Lower leg skin (tissue), 4 donors: ENCODE measurements at places on chromosomes 4 and X.
A peak's percentile ranks its signal among the peaks of the same experiment; 100 is the strongest.

DNA sequence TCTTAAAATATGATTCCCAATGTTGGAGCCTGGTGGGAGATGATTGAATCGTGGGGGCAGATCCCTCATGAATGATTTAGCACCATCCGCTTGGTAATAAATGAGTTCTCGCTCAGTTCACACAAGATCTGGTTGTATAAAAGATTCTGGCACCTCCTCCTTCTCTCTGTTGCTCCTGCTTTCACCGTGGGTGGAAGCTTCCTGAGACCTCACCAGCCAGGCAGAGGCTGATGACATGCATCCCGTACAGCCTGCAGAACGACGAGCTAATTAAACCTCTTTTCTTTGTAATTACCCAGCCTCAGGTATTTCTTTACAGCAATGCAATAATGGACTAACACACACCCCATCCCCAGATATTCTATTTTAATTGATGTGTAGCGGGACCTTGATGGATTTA lies 162.2 kb downstream of the NPFFR2 start:
- no peak for DNase-seq

DNA sequence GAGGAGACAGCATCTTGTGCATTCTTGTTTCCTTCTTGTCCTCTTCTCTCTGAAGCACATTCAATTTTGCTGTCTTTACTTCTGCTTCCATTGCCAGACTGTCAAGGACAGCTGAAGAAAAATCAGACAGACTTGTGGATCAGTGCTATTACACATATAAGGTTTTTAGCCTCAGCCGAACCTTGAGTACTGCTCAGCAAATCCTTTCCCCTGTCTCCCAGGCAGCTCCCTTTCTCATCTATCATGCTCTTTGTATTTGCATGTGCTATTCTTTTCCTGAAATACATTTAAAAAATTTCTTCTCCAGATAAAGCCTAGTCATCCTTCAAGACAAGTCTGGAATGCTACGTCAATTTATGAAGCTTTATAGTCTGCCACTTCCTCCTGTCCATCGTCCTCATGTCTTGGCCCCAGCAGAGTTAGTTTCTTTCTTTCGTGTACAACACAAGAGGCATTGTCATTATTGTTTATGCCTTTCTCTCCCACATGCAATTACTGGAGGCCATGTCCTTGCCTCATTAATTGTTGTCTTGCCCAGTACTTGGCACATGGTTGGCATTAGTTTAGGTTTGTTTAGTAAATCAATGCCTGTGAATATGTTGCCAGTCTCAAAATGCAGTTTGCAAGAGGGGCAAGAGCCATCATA lies 45.1 kb downstream of the ADGRL3 start:
- no peak for DNase-seq

- DNase-seq, result no peak
Observed at GRCh38 chr4:749698-750666, 44.4 kb downstream of the PCGF3 start.

GRCh38 chr4:159052315-159052714 lies 50.6 kb upstream of the RAPGEF2 start:
- no peak for DNase-seq

GRCh38 chr4:139311909-139312308 lies 9.6 kb upstream of the NDUFC1 start:
- no peak for DNase-seq

GRCh38 chr4:17618926-17619325 lies 4.5 kb downstream of the MED28 start:
- no peak for DNase-seq

GRCh38 chrX:4909348-4909747 lies 1195.9 kb upstream of the PRKX start:
- DNase-seq, result no peak

GRCh38 chr4:174324725-174325124 lies 41.0 kb downstream of the CEP44 start:
- DNase-seq, result no peak

DNA sequence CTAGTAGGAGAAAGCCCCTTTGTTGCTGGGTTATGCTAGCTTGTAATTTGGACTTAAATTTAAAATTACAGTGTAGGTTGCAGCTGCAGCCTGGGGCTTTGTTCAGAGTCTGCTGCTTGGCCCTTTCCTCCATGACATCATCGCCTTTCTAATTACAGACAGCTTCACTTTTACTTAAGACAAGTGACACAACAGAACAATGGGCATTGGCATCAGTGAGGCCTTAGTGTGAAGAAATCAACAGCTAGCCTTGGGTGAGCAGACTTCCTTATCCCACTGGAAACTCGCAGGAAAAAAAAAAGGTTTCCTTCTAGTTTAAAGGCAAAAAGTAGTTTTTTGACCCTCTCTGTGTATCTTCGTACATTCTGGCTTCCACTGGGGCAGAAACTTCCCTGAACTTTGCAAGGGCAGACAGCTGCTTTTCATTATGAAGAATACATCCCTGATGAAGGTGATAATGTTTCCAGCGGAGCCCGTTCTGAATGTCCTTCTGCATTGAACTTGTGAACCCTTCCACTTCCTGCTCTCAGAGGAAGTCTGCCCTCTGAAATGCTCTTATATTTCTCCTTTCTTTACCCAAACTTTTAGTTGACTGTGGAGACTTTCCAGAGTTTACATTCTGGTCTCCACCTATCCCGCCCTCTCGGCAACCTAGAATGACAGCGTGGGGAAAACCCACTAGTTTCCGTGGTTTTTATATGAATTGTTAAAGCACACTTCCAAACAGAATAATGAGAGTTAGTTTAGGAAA lies 123.2 kb upstream of the FAM9C start:
- peak; percentile 39 for DNase-seq

DNA sequence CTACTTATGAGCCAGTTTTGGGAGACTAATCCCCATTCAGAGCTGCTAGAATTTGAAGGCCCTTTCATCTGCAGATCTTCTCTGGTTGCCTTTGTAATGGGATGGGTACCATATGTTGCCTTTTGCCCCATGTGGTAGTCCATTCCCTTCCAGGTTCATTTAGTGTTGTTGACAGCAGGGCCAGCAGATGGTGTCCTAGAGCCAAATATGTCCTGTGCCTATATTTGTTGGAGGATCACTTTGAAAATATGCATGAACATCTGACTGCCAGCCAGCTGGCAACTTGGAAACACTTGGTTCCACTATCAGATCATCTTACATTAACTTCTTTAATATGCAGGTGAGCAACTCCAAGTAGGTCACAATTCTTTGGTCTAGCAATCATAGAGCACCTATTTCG lies 30.4 kb downstream of the CFAP299 start:
- DNase-seq, result no peak

DNA sequence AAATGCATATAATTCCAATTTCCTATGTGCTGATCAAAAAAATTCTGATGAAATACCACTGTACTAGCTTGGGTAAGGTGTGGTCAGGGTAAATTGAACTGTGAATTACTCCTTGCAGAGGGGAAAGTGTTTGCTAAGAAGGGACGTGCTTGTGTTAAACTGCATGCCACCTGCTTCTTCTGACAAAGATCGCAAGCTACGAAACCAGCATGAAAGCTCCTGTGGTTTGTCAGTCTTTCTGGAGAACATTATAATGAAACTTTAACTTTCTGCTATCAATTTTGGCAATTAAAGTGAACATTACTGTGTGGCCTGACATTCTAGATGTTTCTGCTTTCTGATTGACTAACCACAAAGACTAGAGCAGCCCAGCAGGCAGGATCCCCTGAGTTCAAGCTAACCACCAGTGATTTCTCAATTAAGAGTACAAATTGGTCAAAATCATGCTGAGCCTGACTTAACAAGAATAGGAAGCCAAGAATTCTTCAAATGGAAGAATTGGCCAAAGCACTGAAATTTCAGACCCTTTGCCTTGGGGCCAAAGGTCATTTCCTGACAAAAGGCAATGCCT lies 239.0 kb downstream of the SLITRK2 start:
- no peak for DNase-seq

GRCh38 chr4:71586087-71586763 lies 197.7 kb downstream of the GC start:
- DNase-seq, result no peak
